A549 treated with ZK216348 at 1 μM for 4 hours (cell line): ENCODE measurements at places on chromosomes 5 and 9. TPM values are rescaled to one million over a fixed set of nuclear protein-coding genes. Genes with fewer than 3 reads are reported as not detected.

Gene SKP2
- total RNA-seq, result 14.5 to 20.7 TPM (median 19.5 TPM) in 5 replicates

Gene NFIB
- total RNA-seq, result 6.1 to 12.1 TPM (median 10.8 TPM) in 5 replicates

Gene ZNG1F
- total RNA-seq, result 14.2 to 62.5 TPM (median 14.6 TPM) in 5 replicates

Gene PCDHA9
- total RNA-seq, result 0.04 TPM in 1 of 5 replicates, not detected in the others

Gene SVEP1
- 1.3 to 2.1 TPM (median 1.7 TPM) in 5 replicates for total RNA-seq

Gene KDM3B
- 40.6 to 45.8 TPM (median 42.9 TPM) in 5 replicates for total RNA-seq

Gene C1QTNF2
- 0.09 to 0.29 TPM (median 0.18 TPM) in 4 of 5 replicates, not detected in the other for total RNA-seq

Gene FBN2
- 12.9 to 22.2 TPM (median 18.6 TPM) in 5 replicates for total RNA-seq

Gene SPEF2
- total RNA-seq, result 1.2 to 2.2 TPM (median 2.1 TPM) in 5 replicates

Gene PCDHA3
- total RNA-seq, result 0.68 to 1.2 TPM (median 1.0 TPM) in 5 replicates

Gene PTGES
- total RNA-seq, result 117 to 168 TPM (median 139 TPM) in 5 replicates

Gene SLC46A2
- total RNA-seq, result not detected in 5 replicates

Gene BAAT
- 0.42 to 0.57 TPM (median 0.51 TPM) in 5 replicates for total RNA-seq

Gene PPP2CA
- 268 to 302 TPM (median 279 TPM) in 5 replicates for total RNA-seq

Gene GLDC
- 13.6 to 14.5 TPM (median 14.1 TPM) in 5 replicates for total RNA-seq

Gene SHC3
- 0.36 to 0.58 TPM (median 0.47 TPM) in 5 replicates for total RNA-seq

Gene TMEM38B
- total RNA-seq, result 14.3 to 18.9 TPM (median 16.8 TPM) in 5 replicates

Gene PHF24
- 0.05 to 0.29 TPM (median 0.12 TPM) in 4 of 5 replicates, not detected in the other for total RNA-seq
